ENCODE measurements at places on chromosomes 6 and 20.

GRCh38 chr6:4819706-4820283 lies 43.6 kb downstream of the CDYL start:
- no peak for DNase-seq

GRCh38 chr6:116036075-116036773 lies 24.5 kb downstream of the FRK start:
- DNase-seq: no peak

- DNase-seq: no peak
These were observed 113.6 kb downstream of the TRERF1 start for GRCh38 chr6:42337985-42338743.

- DNase-seq: no peak
These were observed 121.7 kb downstream of the NKAIN2 start for GRCh38 chr6:123925350-123925749.

All from HTR-8/SVneo (cell line).